EH (cell line): ENCODE measurements at places on chromosomes 12 and 14.

DNA sequence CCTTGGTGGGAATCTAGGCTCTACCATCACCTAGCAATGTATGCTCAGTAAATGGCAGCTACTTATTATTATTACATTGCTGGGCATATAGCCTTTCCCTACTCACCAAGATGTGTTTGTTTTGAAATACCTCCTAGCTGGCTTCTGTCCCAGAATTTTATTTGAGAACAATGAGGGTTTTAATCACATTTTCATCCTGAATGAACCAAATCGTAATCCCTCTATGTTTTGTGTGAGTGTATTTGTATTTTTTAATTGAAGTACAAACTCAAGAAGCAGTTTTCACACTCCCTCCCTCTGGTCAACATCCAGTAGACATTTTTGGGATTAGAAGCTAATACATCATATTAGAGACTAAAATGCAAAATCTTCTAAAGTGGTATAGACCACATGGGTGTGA, 7.6 kb downstream of the SLC7A8 start:
- DNase-seq = peak; percentile 38

- no peak for DNase-seq
Measured at GRCh38 chr12:74401035-74401434, 136.6 kb upstream of the ATXN7L3B start.

DNA sequence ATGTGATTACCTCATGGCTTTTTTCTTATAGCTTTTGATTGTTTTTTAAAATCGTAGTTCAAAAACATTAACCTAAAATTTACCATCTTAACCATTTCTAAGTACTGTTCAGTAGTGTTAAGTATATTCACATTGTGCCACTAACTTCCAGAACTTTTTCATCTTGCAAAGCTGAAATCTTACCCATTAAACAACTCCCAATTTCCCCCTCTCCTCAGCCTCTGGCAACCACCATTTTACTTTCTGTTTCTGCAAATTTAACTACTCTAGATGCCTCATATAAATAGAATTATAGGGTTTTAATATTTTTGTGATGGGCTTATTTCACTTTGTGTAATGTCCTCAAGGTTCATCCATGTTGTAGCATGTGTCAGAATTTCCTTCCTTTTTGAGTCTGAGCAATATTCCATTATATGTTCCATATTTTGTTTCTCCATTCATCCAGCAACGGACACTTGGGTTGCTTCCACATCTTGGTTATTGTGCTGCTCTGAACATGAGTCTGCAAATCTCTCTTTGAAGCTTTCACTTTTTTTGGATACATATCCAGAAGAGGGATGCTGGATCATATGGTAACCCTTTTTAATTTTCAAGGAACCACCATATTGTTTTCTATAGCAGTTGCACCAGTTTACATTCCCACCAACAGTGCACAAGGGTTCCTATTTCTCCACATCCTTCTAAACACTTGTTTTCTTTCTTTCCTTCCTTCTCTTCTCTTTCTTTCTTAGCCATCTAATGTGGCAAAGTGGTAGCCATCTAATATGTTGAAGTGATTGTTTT, 5.0 kb downstream of the HIF1A start:
- DNase-seq = no peak

DNA sequence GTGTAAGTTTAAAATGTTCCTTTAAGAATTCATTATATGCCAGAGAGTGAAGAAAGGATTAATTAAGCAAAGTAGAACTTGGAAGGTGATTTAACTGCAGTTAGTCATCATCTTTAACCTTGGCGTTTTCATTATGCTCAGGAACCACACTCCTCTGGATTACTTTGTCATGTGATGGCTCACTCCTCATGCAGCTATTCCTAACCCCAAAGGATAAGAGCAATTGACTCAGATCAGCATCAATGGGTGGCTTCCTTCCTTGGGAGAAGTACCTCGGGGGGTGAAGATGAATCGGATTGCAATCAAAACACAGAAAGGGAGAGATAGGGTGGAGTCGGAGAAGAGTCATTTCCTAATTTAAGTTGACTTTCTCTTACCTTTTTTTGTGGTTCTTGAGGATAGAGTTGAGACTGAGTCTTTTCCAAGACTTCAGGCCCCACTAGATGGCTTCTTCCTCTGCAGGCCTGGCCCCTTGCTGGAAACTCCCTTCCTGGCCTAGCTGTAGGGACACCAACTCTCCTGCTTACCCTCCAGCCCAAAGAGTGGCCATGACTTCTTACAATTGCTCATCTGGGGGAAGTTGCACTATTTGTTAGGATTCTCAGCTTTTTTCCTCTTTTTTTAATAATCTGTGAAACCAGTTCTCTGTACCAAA, 238.6 kb upstream of the DDHD1 start:
- DNase-seq = peak; percentile 81

DNA sequence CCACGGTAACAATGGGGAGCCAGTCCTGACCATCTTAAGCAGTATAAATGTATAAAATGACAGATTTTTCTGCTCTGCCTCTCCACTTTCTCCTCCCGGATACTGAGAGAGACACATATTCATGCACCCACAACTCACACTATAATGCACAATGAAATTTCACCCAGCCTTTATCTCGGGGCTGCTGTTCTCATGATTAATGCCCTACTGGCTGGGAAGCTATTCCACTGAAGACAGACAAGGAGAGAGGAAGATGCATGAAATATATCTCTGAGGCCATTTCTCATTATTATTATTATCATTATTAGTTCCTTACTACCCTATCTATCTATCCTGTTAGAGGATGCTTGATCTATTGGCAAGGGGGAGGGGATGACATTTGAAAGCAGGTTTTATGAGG, 501.7 kb downstream of the DIO2 start:
- no peak for DNase-seq

GRCh38 chr12:2510045-2510444, 284.7 kb upstream of the FKBP4 start:
- DNase-seq = no peak

GRCh38 chr12:84091651-84092050, 820.9 kb downstream of the SLC6A15 start:
- DNase-seq = no peak

DNA sequence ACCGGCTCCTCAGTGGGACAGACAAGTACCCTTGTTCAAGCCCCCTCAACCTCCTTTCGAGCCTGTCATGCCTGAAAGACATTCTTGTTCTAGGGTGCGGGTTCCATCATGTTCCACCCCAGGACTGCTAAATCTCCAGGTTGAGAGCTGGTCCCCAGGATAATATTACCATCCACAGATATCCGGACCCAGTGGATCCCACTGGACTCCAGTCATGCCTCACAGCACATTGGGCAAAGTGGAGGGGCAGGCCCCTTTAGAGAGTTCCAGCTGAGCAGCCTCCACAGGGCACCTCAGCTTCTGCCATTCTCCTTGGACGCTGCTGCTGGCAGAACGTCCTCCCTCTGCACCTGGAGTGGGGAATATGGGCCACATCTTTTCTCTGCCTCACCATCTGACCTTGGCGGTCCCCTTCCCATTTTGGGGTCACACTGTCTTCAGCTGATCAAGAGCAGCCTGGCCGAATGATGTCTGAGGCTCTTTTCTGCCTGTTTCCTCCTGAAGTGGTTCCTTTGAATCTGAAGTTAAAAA, 137.4 kb downstream of the BCL11B start:
- DNase-seq = no peak

DNA sequence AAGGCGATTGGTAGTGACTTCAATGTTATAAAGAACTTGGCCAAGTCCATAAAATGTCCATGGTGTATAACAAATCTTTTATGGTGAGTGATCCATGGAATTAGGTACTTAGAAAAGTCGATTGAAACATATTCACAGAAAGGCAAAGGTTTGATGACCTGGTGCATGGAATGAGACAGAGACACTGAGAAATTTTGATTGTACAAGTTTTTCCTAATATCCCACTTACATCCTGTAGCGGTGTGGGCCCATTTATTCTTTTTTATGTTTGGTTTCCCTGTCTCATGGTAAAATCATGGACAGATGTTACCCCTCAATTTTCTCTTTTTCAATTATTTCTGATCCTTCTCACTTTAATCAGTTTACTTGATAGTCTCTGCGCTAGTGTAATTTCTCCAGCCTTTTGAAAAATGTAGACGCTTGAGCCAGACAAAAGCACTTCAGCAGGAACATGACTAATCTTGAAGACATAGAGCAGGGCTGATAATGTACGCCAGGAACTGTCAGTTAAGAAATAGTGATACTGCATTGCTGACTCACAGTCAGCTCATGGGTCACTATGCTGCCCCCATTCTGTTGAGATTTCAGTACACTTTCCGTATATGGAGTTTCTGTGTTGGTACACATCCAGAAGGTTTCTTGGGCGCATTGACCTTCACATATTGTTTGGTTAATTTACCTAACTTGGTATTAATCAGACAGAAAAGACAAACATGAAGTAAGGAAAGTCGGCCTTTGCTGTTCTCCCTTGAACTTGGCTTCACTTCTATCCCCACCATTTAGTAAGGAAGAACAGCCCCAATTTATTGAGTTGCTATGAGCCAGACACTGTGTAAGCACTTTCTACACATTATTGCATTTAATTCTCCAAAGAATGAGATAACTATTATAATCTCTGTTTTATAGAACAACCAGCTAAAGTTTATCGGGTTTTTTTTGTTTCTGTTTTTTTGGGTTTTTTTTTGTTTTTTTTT, 841.7 kb downstream of the DIO2 start:
- DNase-seq = peak; percentile 96

DNA sequence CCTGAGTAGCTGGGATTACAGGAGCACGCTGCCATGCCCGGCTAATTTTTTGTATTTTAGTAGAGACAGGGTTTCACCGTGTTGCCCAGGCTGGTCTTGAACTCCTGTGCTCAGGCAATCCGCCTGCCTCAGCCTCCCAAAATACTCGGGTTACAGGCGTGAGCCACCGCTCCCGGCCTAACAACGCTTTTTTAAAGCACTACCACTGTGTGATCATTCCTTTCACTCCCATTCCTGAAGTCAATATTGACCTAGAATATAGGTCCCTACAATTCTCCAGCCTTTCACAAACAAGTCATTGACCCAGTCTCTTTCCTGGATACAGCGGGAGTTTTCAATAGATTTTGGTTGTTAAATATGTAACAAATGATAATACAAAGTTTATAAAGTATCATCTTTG, 62.8 kb downstream of the KIF21A start:
- no peak for DNase-seq

DNA sequence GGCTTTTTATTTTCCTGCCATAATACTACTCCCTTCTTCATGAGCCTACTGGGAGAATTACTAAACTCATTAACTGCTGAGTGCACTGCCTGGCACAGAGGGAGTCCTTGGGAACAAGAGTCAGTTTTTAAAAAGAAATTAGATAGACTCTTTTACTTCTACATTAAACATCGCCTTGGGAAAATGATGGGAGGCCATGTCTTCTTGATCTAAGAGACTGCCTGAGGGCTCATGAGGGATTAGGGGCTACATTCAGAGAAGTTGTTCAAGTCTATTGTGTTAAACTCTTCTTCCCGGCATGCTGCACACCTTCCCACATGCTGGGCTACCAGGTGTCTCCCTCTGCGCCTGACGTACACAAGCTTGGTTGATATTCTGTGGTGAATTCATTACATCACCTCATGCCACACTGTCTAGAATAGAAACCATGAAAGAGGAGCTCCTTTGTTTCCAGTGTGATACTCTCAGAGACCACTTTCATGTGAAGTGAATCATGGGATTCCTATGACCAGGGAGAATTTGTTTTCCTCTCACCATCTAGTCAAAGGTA, 1422.3 kb downstream of the AACS start:
- no peak for DNase-seq

DNA sequence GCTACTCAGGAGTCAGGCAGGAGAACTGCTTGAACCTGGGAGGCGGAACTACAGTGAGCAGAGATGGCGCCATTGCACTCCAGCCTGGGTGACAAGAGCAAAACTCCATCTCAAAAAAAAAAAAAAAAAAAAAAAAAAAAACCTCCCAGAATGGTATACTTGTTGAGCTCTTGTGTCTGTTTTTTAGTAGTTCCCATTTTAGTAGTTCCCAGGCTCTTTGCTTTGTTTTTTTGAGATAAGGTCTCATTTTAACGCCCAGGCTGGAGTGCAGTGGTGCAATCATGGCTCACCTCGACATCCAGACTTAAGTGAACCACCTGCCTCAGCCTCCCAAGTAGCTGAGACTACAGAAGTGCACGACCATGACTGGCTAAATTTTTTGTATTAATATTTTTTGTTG, 13.4 kb downstream of the ATXN2 start:
- DNase-seq = no peak

- DNase-seq = no peak
Measured at GRCh38 chr12:5343711-5344110, 88.2 kb upstream of the NTF3 start.

- DNase-seq = no peak
Measured at GRCh38 chr12:96438330-96438729, 38.1 kb upstream of the CDK17 start.

- DNase-seq = no peak
Measured at GRCh38 chr12:25283006-25283405, 32.3 kb upstream of the KRAS start.

- peak; percentile 71 for DNase-seq
Measured at GRCh38 chr14:35858521-35859209, 32.5 kb downstream of the BRMS1L start.

DNA sequence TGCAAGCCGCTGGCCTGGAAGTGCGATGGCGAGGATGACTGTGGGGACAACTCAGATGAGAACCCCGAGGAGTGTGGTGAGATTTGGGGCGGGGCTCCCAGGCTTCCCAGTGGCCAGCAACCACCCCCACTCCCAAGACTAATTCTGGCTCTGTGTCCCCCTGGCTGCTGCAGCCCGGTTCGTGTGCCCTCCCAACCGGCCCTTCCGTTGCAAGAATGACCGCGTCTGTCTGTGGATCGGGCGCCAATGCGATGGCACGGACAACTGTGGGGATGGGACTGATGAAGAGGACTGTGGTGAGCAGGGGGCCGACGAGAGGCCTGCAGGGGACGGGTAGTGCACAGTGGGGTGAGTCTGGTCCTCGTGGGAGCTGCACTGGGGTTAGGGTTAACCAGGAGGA, 12.1 kb upstream of the NXPH4 start:
- DNase-seq = no peak

DNA sequence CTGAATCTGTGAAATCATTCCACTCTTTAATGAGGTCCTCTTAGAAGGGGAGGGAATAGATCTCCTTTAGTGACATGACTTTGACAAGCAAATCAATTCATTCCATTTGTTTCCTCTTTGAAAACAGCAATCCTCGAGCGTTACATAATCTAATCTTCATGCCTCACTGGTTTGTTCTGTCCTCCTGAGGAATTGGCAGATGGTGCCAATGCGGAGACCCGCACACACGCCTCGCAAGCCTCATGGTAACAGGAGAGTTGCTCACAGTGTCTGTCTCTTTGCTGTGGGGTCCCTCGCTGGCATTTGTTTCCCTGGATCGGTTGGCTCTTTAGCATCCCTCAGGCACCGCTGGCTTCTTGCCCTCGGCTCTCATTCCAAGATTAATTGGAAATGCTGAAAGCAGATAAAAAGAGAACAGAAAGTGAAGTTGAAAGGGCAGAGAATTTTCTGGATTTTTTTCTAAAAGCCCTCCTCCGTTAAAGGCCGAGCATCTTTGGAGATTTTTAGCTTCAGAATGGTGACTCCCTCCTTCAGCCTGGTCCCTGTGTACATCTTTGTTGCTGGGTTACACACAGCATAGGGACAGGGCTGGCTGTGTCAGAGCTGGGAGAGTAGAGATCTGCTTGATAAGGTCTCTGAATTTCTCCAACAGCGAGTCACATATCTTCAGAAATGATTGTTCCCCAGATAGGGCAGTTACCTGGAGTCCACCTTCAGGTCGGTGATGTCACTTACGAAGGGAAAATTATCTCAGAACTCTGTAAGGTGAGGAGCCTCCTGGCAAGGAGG, 10.1 kb upstream of the CABP1 start:
- no peak for DNase-seq
